D341Med (cell line): ENCODE measurements at places on chromosomes 12 and 14.

DNA sequence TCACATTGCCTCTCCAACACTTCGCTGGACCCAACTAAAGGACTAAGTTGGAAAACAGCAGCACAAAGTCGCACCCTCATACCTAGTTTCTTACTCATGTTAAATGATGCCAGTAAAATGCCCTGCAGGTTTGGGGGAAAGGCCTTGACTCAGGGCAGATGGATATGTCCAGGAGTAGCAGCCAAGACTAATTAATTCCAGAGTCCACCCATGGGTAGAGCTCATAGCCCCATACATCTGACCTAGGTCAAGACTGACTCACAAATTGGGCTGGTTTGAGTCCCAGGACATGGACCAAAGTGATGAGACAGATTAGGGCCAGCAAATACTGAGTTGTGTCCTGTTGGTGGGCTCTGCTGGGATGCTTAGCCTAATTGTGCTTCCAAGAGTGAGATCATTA is 224.0 kb upstream of the BTG1 start:
- no peak for DNase-seq

DNA sequence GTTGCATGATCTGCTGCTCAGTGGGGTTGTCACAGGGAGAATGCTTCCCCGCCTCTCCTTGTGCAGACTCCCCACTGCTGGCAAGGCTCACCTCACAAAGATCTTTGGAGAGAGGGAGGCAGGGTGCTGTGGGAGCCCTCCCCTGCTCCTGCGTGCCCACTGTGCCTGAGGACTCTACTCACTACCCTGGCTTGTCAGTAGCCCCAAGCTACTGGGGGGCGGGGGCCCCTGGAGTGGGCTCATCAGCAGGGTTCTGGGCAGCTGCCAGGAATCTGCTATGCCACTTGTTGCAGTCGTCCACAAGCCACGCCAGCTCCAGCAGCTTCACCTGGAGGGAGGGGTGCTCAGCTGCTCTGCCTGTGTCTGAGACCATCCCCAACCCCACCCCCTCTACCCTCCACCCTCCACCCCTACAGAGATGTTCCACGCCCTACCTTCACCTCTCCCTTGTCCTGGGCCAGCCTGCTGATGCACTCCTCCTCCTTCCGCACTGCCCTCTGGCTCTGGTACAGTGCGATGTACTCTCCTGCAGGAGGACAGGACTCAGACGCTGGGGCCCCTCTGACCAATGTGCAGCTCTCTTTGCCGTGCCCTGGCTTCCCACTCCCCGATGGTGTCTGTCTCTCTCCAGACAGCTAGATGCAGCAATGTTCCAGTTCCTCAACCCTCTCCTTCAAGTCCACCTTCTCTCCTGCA is 14.2 kb upstream of the BLTP3B start:
- no peak for DNase-seq

DNA sequence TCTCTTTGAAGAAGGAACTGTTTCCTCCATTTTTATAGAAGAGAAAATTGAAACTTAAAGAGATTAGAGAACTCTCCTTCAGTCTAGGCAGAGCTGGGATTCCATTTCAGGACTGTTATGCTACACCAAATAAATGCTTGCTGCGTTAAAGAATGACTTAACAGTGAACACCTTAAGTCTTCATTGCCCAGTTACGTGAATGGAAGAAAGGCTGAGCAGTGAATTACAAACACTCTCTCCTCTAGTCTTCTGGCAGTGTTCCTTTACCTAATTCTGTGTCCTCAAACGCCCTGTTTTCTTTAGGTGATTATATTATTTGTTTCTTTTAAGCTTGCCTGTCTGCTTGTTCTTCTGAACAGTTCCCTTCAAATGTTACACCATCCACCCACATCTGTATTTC is 59.7 kb downstream of the RCOR1 start:
- no peak for DNase-seq

DNA sequence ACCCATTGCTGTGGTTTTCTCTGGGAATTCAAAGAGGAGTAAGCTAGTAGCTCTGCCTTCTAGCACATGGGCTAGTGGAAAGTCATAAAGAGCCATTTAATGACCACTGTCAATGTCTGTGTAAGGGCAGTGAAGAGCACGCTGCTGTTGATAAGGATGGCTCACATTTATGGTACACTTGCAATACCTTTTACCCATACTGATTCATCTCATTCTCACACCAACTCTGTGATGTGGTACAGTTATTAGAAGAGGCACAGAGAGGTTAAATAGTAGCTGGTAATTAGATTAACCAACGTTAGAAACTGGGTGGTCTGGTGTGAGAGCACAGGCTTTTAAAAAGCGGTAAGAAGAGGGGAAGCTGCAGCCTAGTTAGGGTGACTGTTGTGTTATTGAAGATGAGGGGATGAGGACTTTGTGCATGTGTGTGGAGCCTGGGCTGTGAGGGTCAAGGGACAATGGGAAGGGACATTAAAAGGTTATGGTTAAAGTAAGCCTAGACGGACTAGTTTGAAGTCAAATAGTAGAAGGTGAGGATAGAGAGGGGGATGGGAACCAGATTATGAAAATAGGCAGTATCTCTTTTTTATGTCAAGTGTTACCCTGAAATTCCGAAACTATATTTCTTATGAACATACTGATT is 25.2 kb downstream of the RASSF3 start:
- no peak for DNase-seq

GRCh38 chr12:13368971-13369370 is 172.4 kb downstream of the EMP1 start:
- DNase-seq = no peak

DNA sequence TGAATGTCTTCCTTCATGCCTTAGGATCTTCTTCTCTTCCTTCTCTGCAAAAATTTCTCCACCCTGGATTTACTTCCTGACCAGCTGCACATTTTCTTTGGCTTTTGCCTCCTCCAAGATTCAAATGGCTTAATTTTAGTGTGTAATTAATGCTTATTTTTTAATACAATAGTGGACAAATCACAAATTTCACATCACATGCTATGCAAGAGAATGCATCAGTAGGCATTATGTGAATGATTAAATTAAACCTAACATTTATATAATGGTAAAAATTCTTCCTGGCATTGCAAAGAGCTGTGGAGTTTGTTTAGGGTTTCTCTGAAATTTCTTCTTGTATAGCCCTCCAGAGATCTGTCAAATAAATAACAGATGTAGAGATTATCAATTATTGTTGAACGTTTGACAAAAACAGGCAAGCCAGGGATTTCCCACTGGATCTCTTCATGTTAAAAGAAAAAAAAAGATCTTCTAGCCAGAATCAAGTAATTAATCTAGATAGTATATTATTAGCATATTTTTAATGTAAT is 84.4 kb downstream of the NAV3 start:
- DNase-seq = no peak

GRCh38 chr12:45235087-45236025 is 19.5 kb downstream of the ANO6 start:
- DNase-seq = no peak

DNA sequence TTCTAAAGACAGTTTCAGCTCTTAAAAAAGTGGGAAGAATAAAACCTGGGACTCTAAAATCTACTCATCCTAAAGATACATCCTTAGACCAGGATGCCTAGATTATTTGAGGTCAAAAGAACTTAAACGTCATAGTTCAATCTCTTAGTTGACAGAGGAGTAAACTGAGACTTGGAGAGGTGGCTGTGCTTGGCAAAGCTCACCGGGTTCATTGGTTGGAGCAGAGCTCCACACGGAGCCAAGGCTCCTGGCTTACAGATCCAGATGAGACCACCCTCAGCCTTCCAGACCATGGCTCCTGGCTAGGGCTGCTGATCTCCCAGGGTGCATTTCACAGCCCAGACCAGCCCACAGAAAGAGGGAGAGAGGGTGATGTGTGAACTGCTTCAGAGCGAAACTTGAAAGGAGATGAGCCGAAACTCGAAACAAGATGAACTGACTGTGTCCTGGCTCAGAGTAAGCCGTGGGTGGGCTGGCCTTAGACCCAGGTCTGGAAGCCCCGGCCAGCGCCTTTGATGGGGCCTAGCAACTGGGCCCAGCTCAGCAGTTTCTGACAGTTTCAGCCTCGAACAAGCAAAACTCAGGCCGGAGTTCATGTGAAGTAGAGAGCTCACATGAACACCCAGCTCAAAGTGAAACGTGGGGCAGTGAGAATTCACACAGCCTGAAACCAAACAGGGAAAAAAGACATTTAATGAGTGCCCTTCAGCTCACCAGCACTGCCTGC is 1044.8 kb downstream of the BCL11B start:
- DNase-seq = no peak
